Osteocyte (in vitro differentiated cells): ENCODE measurements at places on chromosomes 7 and 10. TPM values are rescaled to one million over a fixed set of nuclear protein-coding genes. Genes with fewer than 3 reads are reported as not detected.
A peak's percentile ranks its signal among the peaks of the same experiment; 100 is the strongest.

GRCh38 chr7:99788554-99788953, 4.6 kb upstream of the CYP3A4 start:
- DNase-seq, result no peak

GRCh38 chr10:127836966-127837365, 55.8 kb downstream of the CLRN3 start:
- DNase-seq, result no peak

DNA sequence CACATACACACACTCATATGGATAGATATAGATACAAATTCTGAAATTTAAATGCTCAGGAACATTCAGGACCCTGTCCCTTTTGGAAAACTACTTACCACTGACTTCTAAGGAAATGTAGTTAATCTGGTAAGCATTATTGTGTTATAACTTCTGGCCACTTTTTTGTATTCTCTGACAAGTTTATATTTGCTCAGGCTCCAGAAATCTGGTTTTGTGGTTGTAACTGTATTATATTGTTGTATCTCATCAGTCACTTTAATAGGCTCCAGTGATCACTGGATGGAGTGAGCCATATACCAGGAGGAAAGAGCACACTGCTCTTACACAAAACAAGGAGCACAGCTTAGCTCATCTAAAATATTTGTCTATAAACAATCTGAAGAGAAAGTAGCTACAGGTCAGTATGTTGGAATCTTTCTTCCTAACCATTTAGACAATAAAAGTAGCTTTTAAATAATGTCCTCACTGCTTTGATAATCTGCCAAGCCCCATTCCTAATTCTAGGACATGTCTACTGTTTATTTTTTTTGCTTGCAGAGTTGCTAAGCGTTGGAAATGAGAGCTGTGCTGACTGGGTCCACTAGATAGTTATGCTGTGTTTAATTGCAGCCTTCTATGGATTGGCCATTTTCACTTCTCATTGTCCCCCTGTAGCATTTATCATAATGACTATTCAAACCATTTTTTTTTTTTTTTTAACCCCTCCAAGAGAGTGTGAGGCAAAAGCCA, 43.8 kb downstream of the SMNDC1 start:
- DNase-seq, result no peak

DNA sequence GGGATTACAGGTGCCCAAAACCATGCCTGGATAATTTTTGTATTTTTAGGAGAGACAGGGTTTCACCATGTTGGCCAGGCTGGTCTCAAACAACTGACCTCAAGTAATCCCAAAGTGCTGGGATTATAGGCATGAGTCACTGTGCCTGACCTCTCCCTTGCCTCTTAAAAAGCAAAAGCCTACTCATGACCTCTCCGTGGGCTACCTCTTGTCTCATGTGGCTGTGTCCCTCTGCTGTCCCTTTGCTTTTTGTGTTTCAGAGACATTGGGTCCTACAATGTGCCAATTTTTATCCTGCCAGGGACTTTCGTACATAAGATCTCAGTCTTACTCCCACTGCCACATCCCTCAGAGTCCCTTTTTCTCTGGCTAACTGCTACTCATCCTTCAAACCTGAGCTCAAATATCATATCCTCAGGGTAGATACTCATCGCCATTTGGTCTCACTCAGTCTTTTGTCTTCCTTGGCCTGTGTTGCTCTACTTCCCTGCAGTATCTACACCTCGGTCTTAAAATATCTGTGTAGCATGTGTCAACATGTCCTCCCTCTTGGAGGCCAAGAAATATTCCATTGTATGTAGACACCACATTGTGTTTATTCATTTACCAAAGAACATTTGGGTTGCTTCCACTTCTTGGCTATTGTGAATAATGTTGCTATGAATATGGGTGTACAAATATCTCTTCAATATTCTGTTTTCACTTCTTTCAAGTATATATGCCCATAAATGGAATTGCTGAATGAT, 465.0 kb upstream of the KLF6 start:
- no peak for DNase-seq

PAPOLB gene
- total RNA-seq, result 0.10 and 0.13 TPM in 2 replicates

DNA sequence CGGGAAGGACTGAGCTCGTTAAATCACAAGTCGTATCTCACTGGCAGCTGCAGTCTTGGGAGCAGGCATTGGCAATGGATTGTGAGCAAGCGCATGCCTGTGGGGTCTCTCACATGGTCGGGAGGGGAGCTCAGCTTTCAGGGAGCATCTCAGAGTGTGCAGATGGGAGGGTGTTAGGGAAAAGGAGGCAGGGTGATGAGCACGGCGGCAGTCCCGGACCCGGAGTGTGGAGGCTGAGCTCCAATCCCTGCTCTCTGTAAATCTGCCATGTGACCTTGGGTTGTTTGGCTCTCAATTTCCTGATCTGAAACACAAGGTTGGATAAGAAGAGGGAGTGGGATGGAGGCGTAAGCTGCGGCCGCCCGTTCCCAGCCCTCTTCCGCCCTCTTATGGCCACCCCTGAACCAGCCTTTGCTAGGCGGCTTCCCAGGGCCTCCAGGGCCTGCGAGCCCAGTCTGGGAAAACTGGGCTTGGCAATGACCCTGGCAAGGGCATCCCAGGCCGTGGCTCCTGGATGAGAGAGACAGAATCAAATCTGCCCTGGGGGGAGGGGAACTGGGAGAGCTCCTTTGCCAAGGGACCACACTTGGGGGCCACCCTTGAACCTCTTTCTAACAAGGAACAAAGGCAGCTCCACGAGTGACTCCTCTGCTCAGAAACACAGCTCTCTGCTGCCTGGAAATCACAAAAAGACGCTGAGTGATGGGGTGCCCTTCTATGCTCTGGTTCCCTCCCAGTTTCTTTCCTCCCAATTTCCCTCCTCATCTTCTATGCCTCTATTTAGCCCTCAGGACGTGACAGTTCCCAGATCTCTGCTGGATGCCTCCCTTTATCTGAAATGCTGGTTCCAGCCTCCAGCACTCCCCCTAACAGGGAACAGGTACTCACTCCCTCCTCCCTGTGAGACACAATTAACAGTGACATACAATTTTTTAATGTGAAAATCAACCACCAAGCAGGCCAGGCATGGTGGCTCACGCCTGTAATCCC, 41.7 kb upstream of the LOXL4 start:
- peak; percentile 90 for DNase-seq

TDRD1 gene
- total RNA-seq, result not detected in 2 replicates

DNA sequence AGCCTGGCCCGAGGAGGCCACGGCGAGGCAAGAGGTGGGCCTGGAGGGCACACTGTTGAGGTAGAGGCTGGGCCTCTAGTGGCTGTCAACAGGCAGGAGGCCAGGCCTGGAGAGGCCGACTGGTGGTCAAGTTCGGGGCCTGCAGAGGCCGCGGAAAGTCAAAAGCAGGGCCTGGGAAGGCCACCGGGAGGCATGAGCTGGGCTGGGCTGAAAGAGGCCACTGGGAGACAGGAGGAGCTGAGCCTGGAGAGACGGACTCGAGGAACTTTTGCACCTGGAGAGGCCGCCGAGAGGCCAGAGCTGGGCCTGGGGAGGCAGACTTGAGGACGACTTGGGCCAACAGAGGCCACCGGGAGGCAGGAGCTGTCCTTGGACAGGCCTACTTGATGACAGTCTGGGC, 321.2 kb downstream of the ZNF479 start:
- no peak for DNase-seq

FAM53B gene
- total RNA-seq, result 14.7 and 17.0 TPM in 2 replicates

- DNase-seq, result no peak
Observed at GRCh38 chr7:114086537-114086913, 167.7 kb upstream of the PPP1R3A start.
